ENCODE measurements at places on chromosomes 13 and 19. TPM values are rescaled to one million over a fixed set of nuclear protein-coding genes. Genes with fewer than 3 reads are reported as not detected.
A peak's percentile ranks its signal among the peaks of the same experiment; 100 is the strongest.

DNA sequence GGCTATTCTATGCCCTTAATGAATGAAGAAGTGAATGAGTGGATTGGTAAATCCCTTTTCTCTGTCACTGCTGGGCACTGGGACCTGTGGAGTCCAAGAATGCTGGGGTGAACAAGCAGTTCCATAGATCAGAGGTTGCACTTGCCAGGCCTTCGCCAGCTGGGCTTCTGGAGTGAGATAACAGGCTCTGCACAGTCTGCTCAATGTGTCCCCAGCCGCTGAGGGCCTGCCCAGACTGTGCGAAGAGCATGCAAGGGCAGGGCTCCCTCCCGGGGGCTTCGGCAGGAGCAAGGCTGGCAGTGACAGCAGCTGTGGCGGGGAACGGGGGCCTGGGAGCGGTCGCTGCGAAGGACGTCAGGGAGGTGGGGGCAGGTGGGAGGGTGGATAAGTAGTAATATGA lies 51.3 kb downstream of the ZNF536 start:
- DNase-seq: no peak

DNA sequence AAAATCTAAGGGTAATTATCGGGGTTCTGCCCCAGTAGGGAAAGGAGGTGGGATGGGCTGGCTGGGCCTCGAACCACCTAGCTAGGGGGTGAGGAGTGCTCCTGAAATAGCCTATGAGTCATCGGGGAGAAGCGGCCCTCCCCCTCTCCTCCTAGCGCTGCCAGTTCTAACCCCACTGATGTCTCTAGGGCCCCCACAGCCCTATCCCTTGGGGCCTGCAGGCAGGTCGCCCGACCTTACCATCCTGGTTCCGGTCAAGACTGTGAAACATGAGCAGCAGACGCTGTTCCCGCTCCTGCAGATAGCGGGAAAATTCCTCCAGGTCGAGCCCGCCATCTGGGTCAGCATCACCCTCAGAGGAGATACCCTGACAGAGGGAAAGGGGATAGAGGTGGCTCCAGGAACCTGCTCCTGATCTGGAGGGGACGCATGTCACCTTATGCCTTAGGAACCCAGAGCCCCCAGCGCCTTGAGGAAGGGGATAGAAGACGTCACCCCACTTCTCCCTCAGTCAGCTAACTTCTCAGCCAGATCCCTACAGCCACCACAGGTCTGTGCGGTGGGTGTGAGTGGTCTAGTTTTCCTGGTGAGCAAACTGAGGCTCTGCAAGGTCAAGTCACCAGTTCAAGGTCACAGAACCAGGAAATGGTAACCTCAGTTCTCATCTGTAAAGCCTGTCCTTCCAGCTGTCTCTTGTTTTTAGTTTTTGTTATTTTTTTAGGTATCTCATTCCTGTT lies 1.5 kb downstream of the SLC25A23 start:
- no peak for DNase-seq

DNA sequence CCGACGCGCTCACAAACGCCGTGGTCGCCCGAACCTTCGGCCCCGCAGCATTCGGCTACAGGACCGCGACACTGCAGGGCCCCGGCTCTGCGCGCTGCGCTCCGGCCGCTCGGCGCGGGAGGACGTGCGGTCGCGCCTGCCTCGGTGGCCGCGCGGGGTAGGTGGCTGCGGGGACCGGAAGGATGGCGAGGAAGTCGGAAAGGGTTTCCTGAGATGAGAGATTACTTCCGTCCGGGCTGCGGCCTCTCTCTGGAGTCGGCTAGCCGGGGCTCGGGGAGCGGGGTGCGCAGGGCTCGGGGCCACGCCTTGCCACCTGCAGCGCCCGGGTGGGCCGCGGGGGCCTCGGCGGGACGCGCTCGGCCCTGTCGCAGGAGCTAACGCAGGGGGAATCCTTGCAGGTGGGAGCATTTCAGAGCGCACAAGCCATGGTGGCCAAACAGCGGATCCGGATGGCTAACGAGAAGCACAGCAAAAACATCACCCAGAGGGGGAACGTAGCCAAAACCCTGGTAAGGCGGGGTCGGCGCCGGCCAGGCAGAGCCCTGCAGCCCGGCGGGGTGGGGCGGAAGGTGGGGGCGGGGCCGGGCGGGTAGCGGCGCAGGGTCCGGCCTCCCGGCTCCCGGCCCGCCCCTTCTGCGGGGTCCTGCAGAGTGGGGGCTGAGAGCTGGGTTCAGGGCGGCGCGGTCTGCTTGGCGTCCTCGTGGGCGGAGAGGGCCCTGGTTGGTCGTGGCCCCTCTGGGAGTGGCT lies at the start of gene SERP2:
Gene SERP2 (plus strand): TSS at position 224 of the 747 bp plus-strand sequence. CDS start 202 bp downstream, at position 426.
- no peak for DNase-seq

GRCh38 chr13:35810321-35810720 lies 320.9 kb downstream of the DCLK1 start:
- DNase-seq: no peak

DNA sequence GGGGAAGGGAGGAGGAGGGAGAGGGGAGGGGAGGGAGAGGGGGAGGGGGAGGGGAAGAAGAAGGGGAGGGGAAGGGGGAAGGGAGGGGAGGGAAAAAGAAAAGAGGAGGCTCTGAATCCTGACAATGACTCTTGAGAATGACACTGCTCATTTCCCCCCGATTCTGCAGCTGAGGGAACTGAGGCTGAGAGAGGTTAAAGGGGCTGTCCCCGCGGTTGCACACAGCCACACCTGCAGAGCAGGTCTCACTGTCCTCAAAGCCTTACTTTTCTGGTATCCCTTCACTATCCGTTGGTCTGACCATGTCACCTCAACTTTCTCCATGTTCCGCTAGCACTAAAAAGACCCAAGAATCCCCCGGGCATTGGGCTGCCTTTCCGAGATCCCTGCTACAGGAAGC lies 35.4 kb downstream of the CYP4F2 start:
- DNase-seq: no peak

DNA sequence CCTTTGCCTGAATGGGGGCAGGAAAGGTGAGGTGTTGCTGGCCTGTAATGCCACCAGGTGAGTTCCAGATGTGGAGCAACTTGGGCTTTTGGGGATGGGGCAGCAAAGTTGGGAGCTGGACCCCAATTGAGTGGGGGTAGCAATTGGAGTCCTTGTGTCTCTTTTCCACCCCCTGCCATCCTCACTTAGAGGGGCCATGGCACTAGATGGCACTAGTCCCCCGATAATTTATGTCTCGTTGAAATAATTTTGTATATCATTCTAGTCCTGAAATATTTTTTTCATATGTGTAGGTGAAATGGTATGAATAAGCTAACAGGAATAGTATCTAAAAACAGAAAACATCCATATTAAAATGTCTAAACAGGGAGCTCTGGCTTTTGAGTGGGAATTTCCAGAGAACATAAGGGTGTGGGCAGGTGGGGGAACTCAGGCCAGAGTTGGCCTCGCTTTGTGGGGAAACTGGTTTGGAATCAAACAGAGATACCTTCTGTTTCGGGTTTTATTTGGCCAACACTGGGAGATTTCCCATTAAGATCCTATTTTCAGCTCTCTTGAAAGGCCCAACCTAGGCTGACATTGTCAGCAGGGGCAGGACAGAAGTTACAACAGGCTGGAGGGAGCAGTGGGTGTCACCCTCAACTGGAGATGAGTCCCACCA lies 3.4 kb downstream of the ZNF576 start:
- no peak for DNase-seq

DNA sequence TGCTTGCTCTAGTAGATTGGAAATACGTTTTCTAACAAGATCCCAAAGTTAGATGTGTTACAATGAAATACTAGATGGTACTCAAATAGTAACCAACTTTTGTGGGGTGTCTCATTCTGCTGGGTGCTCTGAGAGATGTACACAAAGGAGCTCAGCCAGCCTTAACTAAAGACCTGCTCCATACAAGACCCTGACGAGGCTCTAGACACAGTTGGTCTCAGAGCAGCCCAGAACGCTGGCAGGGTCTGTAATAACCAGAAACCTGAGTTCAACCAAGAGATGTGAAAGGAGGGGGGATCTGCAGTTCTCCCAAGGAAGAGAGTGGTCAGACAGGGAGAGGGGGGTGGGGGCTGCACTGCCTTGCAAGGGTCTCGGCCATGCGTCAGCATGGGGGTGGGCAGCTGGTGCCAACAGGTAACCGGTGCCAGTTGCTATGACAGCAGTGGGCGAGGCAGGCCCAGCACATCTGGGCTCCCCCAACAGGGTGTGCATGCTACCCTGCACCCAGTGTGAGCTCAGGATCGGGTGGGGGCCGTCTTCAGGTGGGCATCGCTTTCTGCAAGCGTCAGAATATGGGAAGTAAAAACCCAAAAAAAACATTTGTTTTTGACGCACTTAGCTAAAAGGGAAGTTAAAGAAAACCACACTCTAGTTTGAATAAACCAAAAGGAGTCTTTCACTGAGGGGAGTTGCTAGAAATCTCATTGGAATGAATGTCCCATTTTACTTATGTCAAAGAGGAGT lies 68.0 kb upstream of the GPR183 start:
- DNase-seq: no peak

GRCh38 chr19:13960863-13961784 lies 8.8 kb downstream of the DCAF15 start:
- no peak for DNase-seq

GRCh38 chr19:48646722-48647216 lies 782 bp upstream of the CA11 start:
- no peak for DNase-seq

DNA sequence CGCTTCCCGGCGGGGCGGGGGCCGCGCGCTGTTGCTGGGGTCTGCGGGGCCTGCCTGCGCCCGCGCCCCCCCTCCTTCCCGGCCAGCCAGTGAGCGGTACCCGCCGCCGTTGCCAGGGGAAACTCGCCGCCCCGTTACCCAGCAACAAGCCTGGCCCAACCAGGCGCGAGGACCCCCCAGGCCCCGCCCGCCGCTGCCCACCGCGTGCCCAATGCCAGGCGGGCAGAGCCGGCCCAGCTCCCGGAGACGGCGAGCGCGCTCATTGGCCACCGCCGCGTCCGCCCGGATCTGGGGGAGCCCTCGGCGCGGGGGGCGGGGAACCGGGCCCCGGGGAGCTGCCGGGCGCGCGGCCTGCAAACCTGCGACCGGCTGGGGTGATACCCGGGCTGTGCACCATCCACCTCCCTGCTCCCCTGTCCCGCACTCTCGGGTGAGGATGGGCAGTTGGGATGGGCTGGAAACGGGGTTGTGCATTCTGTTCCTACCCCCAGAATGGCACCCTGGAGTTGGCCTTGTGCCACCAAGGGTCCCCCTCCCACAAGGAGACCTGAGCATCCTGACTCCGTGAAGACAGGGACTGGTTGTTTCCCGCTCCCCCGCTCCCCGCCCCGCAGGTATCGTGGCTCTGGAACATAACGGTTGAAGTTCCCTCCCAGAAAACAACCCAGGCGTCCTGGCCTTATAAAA lies 8.8 kb upstream of the BBC3 start:
- no peak for DNase-seq

- no peak for DNase-seq
Observed at GRCh38 chr13:19961489-19961888, 3.0 kb downstream of the ZMYM2 start.

DNA sequence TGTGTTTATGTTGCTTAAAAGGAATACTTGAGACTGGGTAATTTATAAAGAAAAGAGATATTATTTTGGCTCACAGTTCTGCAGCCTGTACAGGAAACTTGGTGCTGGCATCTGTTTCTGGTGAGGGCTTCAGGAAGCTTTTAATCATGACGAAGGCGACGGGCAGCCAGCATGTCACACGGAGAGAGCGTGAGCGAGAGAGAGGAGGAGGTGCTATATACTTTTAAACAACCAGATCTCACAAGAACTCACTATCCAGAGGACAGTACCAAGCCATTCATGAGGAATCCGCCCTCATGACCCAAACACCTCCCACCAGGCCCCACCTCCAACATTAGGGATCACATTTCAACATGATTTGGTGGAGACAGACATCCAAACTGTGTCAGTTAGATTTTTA lies 163.4 kb upstream of the TSC22D1 start:
- no peak for DNase-seq

DNA sequence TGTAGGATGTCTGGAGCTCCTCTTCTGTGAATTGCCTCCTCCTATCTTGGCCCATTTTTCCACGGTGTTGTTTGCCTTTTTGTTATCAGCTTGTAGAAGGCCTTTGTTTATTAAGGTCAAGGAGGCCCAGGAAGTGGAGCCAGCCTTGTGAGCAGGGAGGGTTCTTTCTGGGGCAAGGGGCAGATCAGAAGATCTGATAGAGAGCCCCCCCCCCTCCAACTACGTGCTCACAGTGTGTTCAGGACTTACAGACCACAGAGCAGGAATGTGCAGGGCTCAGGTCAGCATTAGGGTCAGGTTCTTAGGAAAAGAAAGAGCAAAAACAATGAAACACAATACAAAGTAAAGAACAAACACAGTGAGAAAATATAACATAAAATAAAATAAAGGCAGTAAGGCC lies 59.4 kb downstream of the CCNE1 start:
- no peak for DNase-seq

- no peak for DNase-seq
Observed at GRCh38 chr13:31880851-31881494, 141.6 kb downstream of the RXFP2 start.

GRCh38 chr13:73303851-73304250 lies 245.0 kb downstream of the KLF5 start:
- DNase-seq: peak; percentile 79

- no peak for DNase-seq
Observed at GRCh38 chr13:110057052-110057451, 249.9 kb downstream of the COL4A1 start.

- DNase-seq: no peak
Observed at GRCh38 chr19:54482889-54483288, 9.8 kb upstream of the CDC42EP5 start.

- no peak for DNase-seq
Observed at GRCh38 chr13:111370570-111371535, 50.4 kb downstream of the TEX29 start.

- DNase-seq: no peak
Observed at GRCh38 chr13:29562786-29563438, 32.6 kb downstream of the SLC7A1 start.

GRCh38 chr13:42660333-42660965 lies 86.5 kb downstream of the TNFSF11 start:
- no peak for DNase-seq

DNA sequence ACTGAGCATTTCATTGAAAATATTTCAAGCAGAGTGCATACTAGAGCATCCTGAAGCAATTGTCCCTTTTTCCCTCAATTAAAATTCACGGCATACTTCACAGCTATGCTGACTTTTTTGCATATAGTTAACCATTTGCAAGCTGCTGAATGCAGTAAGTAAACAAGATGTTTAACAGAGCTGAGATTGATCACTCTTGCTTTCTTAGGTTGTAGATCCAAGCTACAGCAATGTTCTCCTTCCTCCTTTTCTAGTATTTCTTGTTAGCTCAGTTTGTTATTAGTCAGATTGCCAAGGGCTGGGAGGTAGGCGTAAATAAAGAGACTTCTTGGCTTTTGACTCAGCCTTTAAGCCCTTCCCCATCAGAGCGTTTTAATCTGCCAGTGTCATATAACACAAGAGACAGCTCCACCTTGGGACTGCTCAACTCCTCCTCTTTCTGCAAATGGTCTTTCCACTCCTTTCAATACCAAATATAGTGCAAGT lies at the start of gene SLITRK6:
Gene SLITRK6 (minus strand): TSS at position 323 of the 486 bp plus-strand sequence. CDS start 2,911 bp downstream, outside the sequence.
- peak; percentile 49 for DNase-seq

Gene EFNB2
- total RNA-seq: 46.3 TPM

Gene VWA8
- 16.8 TPM for total RNA-seq

Gene TMEM86B
- total RNA-seq: 7.5 TPM

Gene KLK4
- not detected for total RNA-seq

Gene KLK5
- total RNA-seq: 11.3 TPM

Gene DOCK6
- total RNA-seq: 56.8 TPM

Gene KLK14
- total RNA-seq: not detected

Gene CPB2
- not detected for total RNA-seq

Gene IL17D
- 0.46 TPM for total RNA-seq

Gene LYL1
- total RNA-seq: 3.3 TPM

Gene CEACAM21
- not detected for total RNA-seq
